BJ (cell line): ENCODE measurements at places on chromosomes 13 and 19.

DNA sequence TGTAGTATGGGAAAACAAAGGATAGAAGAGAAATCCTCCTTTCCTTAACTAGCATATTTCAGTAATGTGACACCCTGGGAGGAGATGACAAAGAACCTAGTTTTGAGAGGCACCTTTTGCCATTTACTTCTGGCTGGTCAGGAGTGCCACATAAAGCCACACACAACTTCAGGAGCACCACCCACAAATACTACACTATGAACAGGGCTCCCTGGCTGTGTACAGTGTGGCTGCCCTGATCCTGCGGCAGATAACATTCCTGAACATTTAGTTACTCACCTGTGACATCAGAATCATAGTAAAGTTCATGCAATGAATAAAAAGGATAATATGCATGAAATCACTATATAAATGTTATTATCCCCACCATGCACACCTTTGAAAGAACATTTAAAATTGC, 17.4 kb upstream of the IRS2 start:
- no peak for DNase-seq

DNA sequence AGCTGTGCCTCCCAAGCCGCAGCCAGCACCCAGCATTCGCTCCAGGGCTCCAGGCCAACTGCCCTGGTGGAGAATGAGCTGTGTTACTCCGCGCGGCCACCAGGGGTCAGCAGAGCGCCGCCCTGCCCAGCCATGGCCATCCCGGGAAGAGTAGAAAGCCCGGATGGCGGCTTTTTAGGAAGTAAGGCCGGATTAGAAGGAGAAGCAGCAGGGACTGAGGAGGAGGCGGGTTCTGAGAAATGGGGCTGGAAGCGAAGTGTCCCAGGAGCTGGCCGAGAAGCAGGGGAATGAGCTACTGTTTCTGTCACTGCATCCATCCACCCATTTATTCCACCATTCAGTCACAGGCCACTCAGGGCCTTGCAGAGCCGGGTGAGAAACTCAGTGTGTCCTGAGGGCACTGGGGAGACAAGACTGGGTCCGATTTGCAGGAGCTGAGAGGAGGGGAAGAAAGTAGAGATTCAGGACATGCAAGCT, 6.6 kb upstream of the NPAS1 start:
- no peak for DNase-seq

- DNase-seq = no peak
These were observed 8.4 kb upstream of the KCTD12 start for GRCh38 chr13:76894401-76895110.

- DNase-seq = no peak
These were observed 62.4 kb downstream of the URI1 start for GRCh38 chr19:30004403-30004802.

GRCh38 chr19:45008552-45008951, 7.3 kb downstream of the RELB start:
- DNase-seq = no peak

GRCh38 chr19:50239921-50240590, 36.6 kb downstream of the MYH14 start:
- DNase-seq = no peak

DNA sequence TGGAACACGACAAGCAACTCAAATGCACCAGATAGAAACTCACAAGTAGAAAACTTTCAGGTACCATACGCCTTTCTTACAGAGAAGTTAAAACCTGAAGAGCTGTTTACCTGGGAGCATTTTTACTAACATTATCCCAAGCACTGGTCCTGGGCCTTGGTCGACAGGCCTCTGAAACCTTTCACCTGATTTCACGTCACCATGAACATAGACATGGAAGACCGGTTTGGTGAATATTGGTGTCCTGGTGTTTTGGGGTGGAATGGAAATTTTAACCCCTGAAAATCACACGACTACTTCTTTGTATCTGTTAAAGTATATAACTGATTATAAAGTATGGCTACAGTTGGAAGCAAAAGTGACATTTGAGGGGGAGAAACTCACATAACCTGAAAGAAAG, 176.6 kb upstream of the ARGLU1 start:
- DNase-seq = no peak

GRCh38 chr19:44525721-44526430, 3.6 kb downstream of the CEACAM20 start:
- DNase-seq = no peak

DNA sequence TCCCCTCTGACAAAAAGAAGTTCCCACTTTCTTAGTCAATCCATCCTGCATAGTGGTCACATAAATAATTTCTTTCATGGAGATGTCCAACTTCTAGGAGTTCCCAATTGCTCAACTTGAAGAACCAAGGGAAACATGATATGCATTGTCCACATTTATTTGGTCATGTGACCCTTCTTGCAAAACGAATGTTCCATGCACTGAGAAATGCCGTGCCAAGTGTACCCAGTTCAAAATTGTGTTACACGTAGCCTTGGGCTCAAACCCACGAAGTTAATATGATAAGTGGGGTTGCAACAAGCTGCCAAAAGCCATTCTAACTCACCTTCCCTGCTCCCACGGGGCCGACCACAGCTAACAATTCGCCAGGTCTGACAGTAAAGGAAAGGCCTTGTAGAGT, 113.1 kb downstream of the ABCC4 start:
- no peak for DNase-seq

- DNase-seq = no peak
These were observed 58.7 kb downstream of the SIAH3 start for GRCh38 chr13:45792827-45793303.

DNA sequence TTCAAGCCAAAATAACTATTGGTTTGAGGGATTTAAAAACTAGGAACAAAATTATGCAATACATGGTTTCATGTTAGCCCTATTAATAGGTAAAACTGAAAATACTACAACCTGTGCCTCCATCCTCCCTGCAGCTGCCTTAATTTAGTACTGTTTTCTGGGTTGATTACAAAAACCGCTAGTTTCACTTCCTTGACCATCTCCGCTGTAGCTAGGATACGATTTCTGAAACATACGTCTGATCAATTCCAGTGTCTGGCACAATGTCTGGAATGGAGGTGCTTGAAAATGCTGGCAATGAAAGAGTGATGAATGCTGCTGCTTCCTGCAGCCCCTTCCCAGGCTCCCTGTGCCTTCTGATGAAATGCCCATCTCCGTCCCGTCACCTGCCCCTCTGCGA, 273.5 kb downstream of the SHISA2 start:
- no peak for DNase-seq

GRCh38 chr19:18972301-18972811, 31.3 kb upstream of the HOMER3 start:
- DNase-seq = no peak

- DNase-seq = no peak
These were observed 101.4 kb downstream of the STK24 start for GRCh38 chr13:98475522-98475921.

DNA sequence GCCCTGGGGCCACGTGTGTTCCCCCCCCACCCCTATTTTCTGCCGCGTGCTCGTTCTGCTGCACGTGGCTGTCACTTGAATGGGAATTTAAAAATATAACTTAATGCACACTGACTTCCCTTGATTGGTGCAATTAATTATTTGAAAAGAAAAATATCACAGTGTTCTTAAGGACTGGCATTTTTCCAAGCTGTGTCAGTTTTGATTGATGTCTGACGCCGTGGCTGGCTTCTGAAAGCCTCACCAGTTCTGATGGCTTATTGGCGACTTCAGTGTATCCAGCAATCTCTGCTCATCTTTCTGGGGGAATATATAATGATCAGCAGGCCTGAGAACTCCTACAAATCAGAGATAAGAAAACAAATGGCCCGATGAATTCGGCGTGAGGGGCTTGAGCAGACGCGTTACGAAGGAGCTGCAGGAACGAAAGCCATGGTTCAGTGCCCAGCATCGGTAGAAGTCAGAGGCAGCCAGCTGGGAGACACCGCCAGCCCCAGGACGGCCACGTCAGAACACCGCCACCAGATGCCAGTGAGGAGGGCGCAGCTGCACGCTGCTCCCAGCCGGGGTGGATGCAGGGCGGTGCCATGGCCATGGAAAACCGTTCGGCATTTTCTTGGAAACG, 111.2 kb downstream of the KDM4B start:
- DNase-seq = no peak

DNA sequence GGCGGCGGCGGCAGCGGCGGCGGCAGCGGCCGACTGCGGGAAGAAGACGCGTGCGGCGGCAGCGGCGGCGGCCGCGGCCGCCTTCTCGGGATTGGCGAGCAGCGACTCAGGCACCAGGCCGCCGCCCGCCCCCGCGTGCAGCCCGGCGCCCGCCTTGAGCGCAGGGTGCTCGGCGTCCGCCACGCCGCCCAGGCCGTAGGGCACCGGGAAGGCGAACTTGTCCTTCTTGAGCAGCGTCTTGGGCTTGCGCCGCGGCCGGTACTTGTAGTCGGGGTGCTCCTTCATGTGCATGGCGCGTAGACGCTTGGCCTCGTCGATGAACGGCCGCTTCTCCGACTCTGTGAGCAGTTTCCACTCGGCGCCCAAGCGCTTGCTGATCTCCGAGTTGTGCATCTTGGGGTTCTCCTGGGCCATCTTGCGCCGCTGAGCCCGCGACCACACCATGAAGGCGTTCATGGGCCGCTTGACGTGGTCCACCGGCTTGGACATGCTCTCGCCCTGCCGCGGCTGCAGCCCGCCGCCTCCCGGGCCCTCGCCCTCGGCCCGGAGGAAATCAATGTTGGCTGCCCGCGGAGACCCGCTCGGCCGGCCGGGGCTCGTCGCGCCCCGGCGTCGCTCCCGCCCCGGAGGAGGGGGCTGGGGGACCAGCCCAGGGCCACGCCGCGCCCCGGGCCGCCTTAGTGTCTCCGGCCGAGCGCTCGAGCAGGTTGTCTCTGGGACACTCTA, 621 bp downstream of the SOX21 start:
- DNase-seq = no peak

DNA sequence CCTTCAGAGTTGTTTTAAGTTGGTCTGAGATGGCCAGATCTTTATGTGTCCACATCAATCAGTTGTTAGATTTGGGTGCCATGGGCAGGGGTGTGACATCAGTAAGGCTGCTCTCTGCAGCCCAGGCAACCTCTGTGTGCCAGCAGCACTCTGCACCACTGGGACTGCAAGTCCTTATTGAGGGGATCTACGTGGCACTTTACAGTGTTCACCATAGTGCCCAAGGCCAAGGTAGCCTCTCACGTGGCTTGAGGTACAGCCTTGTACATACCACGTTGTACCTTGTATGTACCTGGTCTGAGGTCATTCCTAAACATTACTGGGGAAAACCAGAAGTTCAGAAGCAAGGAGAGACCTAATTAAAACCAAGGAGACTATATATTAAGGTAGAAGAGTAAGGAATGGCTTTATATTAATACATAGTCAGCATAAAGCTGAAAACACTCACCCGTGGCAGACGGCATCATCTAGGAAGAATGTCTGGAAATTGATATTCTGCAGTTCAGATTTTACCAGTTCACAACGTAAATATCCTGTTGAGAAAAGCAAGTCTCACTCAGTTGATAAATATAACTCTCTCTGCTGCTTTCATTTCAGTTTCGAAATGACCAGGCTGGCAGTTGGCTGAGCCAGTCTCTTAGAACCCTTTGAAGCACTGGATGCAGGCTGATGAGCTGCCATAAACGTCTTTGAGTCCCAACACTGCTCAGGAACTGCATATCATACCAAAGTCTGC, 128.8 kb downstream of the ZDHHC20 start:
- DNase-seq = no peak

DNA sequence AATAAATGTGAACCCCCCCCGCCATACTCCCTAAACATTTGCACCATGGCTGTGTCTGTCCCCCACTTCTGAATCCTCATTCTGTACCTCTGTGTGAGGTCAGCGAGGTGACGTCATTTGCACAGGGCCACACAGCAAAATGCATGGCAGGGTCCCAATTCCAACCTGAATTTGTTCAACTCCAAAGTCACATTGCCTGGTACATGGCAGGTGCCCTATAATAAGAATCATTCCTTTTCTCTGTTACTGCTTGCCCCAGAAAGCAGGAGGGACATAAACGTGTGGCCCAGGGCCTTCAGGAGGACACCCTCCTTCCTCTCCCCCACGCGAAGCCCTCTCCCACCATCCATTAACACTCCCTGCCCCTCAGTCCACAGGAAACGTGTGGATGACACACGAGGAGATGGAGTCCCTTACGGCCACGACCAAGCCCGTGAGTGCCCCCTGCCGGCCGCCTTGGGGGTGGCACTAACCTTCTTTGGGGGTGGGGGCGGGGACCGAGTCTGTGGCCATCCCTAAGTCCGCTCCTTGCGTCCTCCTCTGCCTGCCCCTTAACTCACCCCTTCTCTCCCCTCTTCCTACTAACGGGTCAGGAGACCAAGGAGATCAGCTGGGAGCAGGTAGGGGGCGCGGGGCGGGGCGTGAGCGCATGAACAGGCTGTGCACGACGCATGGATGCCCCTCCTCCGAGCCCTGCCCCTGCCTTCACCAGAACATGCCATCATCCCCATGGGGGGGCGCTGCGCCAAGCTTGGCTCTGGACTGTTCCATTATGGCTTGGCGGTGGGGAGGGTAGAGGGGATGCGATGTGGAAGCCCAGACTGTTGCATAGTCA, 9.4 kb downstream of the HRC start:
- DNase-seq = no peak

- peak; percentile 9 for DNase-seq
These were observed 73.0 kb upstream of the MAB21L1 start for GRCh38 chr13:35549481-35549880.

GRCh38 chr19:6260912-6261650, 18.7 kb downstream of the MLLT1 start:
- DNase-seq = no peak

DNA sequence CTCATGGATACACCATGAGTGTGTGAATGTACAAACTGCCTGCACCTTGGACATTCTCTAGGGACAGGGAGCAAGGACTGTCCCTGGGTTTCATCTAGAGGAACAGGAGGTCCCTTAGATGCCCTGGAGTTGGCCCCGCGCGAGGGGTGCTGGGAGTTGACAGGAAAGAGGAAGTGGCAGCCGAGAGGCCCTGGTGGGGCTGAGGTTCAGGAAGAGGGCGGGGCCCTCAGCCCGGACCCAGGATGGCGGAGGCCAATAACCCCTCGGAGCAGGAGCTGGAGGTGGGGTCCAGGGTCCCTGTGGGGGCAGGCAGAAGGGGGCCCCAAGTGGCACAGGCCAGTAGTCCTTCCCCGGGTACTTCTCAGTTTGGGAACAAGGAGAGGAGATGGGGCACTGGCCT, 6.9 kb downstream of the PKN1 start:
- DNase-seq = no peak

GRCh38 chr19:369256-369655, 24.7 kb upstream of the MIER2 start:
- no peak for DNase-seq

DNA sequence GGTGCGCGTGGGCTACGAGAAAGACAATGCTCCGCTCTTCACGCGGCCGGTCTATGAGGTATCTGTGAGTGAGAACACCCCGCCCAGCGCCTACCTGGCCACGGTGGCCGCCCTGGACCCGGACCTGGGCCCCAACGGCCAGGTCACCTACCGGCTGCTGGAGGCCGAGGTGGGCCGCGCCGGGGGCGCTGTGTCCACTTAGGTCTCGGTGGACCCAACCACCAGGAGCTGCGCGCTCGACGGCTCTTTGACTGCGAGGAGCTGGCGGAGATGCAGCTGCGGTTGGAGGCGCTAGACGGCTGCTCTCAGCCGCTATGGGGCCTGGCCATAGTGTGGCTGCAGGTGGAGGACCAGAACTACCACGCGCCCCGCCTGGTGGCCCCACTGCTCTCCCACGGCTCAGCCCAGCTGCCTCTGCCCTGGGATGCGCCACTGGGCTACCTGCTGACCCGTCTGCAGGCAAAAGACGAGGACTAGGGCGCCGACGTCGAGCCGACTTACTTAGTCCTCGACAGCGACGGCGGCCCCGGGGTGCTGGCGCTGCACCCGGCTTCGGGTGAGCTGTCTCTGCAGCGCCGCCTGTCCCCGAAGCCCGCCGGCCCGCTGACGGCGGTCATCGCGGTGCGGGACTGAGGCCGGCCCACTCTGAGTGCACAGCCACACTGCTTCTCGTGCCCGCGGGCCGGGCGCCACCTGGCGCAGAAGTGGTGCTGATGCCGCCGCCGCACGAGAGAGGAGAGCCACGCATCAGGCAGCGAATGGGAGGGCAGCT, 173.0 kb downstream of the OLFM4 start:
- DNase-seq = no peak
